ENCODE measurements at places on chromosomes 5 and 9.

DNA sequence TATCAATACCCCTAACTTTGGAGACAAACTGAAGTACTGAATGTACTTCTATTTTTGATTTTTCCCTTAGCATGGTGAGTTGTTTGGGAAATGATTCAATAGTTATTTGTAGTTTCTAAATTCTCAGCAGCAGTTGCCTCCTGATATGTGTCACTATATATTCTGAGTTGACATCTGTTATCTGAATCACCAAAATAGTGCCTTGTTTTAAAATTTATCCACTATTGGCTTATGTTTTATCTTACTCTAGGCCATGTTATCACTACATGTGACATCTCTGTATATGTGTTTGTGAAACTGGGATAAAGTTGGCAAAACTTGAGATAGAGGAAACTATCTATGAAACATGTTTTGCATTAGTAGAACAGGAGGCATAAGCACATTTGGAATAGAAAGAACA is 317.6 kb downstream of the TLE4 start:
- no peak for DNase-seq

DNA sequence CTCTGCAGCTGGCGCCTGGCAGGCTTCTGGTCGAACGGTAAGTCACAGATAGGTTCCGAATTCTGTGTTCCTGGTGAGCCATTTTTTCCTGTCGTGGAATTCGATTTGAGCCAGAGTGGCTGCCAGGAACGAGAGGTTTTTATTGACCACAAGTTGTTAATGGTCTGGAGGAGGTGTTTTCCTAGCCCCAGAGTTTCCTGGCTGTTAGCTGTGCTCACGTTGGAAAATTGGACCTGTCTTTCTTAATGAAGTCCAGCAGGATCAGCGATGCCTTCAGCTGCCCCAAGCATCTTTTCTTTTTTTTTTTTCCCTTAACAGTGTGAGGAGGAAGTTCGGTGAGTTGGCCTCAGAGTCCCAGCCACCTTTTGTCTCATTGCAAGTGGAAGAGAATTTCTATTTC is 62.9 kb downstream of the COL5A1 start:
- DNase-seq: no peak

DNA sequence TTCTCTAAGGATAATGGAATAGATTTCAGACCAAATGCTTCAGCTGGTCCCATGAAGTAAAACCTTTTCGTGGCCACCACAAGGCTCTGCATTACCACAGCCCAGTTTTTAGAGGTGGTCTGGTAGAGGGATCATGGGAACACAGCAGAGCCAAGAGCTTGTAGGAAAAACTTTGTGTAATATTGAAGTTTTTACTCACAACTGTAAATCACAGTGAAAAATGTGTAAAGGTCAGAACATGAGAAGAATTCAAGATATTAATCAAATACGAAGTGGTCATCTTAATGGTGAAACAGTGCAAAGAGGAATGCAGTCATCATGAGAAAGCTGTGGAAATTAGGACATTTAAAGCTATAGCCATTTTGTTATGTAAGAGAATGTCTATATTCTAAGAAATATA is 197.5 kb downstream of the NPR3 start:
- no peak for DNase-seq

GRCh38 chr9:31210978-31211570 is 1173.4 kb upstream of the ACO1 start:
- no peak for DNase-seq

GRCh38 chr5:4831325-4831724 is 308.8 kb upstream of the ADAMTS16 start:
- DNase-seq: no peak

GRCh38 chr5:147813696-147814095 is 17.8 kb downstream of the SPINK1 start:
- no peak for DNase-seq
